ENCODE measurements at places on chromosomes 3 and 15. TPM values are rescaled to one million over a fixed set of nuclear protein-coding genes. Genes with fewer than 3 reads are reported as not detected.

DNA sequence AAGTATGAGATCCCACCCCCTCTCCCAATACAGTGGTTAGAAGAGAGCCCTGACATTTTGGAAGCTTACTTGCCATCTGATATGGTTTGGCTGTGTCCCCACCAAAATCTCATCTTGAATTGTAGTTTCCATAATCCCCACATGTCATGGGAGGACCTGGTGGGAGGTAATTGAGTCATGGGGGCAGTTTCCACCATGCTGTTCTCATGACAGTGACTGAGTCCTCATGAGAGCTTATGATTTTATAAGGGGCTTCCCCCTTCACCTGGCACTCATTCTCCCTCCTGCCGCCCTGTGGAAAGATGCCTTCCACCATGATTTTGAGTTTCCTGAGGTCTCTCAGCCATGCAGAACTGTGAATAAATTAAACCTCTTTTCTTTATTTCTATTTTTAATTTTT lies 28.8 kb upstream of the HES1 start:
- DNase-seq, result no peak
- no peaks in the 10 kb centered on the region for H3K4me1 ChIP-seq
- peaks cover 69% of the 10 kb centered on the region for H3K27me3 ChIP-seq
- no peak overlapping the region for H3K4me3 ChIP-seq

DNA sequence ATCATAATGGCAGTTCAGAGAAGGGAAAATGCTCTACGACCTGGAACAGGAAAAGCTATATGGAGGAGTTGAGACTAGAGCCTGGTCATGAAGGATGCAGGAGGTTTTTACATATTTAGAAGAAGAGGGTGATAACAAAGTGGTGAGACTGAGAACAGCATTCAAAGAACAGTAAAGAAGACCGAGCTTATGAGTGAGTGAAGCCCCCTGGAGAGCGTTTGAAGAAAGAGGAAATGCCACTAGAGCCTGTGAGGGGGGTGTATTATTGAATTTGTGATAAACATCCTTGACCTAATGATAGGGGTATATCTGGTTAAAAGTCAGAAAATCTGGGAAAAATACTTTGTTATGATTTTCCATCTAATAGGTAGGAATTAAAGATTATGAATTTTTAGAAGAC lies 4.2 kb downstream of the PARP9 start:
- H3K27ac ChIP-seq, result no peak overlapping the region
- no peak overlapping the region for H3K4me3 ChIP-seq
- no peak for DNase-seq
- peaks cover 15% of the 10 kb centered on the region for H3K36me3 ChIP-seq

DNA sequence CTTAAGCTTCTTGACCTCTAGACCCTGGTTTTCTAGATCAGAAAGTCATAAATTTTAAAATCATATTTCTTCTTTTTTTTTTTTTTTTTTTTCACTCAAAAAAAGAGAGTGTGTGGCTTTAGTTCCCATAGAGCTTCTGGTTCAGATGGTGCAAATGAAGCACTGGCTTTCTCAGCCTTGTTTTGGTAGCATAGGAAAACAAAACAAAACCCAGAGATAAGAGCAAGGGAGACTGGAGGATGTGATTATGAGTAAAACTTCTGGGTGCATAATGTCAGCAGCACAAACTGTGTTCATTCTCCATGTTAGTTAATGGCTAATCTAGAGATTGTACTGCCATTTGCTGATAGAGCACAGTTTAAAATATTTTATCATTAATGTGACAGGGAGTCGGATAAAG lies 55.4 kb downstream of the RARB start:
- H3K36me3 ChIP-seq, result no peaks in the 10 kb centered on the region
- H3K27ac ChIP-seq, result peak overlapping the region; percentile 2
- H3K4me1 ChIP-seq, result peaks cover 68% of the 10 kb centered on the region
- DNase-seq, result no peak

ERICH6 gene
- total RNA-seq, result not detected

UBE2E2 gene
- 70.4 TPM for total RNA-seq

- H3K4me1 ChIP-seq, result peaks cover 13% of the 10 kb centered on the region
- no peak overlapping the region for H3K27ac ChIP-seq
- H3K27me3 ChIP-seq, result no peaks in the 10 kb centered on the region
- peaks cover 12% of the 10 kb centered on the region for H3K36me3 ChIP-seq
These were observed 56.2 kb downstream of the B3GNT5 start for GRCh38 chr3:183309276-183309675.

DNA sequence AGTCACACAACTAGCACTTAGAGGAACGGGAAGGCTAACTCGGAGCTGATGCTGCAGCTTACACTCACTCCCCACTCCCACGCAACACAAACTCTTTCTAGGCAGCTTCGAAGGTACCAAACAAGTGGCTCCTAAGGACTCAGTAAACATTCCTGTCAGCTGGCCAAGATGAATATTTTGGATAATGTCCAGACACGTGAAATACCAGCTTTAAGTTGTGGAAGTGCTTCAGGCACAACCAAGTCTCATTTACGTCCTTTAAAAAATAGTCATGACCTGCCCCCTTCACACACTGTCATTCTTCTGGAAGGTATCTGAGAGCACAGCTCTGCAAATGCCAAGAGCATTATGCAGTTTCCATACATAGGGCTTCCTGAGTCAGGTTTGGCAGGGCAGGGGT lies 1005.9 kb upstream of the CFAP20DC start:
- no peaks in the 10 kb centered on the region for H3K27me3 ChIP-seq
- H3K4me1 ChIP-seq, result peaks cover 31% of the 10 kb centered on the region
- H3K27ac ChIP-seq, result peak overlapping the region; percentile 63
- DNase-seq, result no peak
- H3K4me3 ChIP-seq, result no peak overlapping the region
- H3K36me3 ChIP-seq, result no peaks in the 10 kb centered on the region

- peak overlapping the region; percentile 37 for H3K27ac ChIP-seq
- H3K27me3 ChIP-seq, result no peaks in the 10 kb centered on the region
- DNase-seq, result no peak
- H3K4me1 ChIP-seq, result peaks cover 93% of the 10 kb centered on the region
- no peak overlapping the region for H3K4me3 ChIP-seq
- peaks cover 20% of the 10 kb centered on the region for H3K36me3 ChIP-seq
These were observed 123.4 kb downstream of the ATP10A start for GRCh38 chr15:25739687-25740121.

- H3K27ac ChIP-seq, result peak overlapping the region; percentile 80
- H3K36me3 ChIP-seq, result no peaks in the 10 kb centered on the region
- H3K4me3 ChIP-seq, result no peak overlapping the region
- H3K4me1 ChIP-seq, result peaks cover 44% of the 10 kb centered on the region
These were observed 168.1 kb downstream of the XXYLT1 start for GRCh38 chr3:195102609-195103467.

DNA sequence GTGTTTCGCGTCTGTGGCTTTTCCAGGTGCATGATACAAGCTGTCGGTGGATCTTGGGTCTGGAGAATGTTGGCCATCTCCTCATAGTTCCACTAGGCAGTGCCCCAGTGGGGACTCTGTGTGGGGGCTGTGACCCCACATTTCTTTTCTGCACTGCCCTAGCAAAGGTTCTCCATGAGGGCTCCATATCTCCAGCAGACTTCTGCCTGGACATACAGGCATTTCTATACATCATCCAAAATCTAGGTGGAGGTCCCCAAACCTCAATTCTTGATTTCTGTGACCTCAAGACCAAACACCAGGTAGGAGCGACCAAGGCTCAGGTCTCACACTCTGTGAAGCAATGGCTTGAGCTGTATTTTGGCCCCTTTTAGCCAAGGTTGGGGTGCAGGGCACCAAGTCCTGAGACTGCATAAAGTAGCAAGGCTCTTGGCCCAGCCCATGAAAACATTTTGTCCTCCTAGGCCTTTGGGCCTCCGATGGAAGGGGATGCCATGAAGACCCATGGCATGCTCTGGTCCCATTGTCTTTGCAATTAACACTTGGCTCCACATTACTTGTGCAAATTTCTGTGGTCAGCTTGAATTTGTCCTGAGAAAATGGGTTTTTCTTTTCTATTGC lies 615.3 kb downstream of the ZBBX start:
- H3K27me3 ChIP-seq, result no peaks in the 10 kb centered on the region
- H3K4me3 ChIP-seq, result no peak overlapping the region
- no peak overlapping the region for H3K27ac ChIP-seq
- no peaks in the 10 kb centered on the region for H3K36me3 ChIP-seq

GRCh38 chr3:9072667-9073009 lies 109.4 kb upstream of the RAD18 start:
- H3K4me1 ChIP-seq, result peaks cover 14% of the 10 kb centered on the region
- no peak for DNase-seq
- H3K27me3 ChIP-seq, result no peaks in the 10 kb centered on the region
- H3K27ac ChIP-seq, result no peak overlapping the region

GRCh38 chr15:42593143-42593542 lies 17.7 kb downstream of the STARD9 start:
- H3K27ac ChIP-seq, result no peak overlapping the region
- H3K4me3 ChIP-seq, result no peak overlapping the region
- peaks cover 13% of the 10 kb centered on the region for H3K36me3 ChIP-seq
- DNase-seq, result no peak
- peaks cover 16% of the 10 kb centered on the region for H3K4me1 ChIP-seq
- H3K27me3 ChIP-seq, result no peaks in the 10 kb centered on the region

DNA sequence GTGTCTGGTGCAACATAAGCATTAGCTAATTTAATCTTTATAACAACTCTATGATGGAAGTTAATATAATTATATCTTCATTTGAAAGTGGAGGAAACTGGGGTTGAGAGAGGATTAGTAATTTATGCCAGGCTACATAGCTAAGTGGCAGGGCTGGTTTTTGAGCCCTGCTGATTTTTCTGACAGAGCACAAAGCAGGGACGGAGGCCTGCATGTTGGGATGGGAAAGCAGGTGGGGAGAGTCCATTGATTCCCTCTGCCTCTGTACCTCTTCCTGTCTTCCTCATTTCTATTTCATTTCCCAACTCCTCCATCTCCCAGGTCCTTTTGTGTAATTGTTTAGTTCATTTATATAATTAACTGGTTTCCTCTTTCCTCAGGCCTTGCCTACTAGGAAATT lies 251.6 kb upstream of the ZPLD1 start:
- no peaks in the 10 kb centered on the region for H3K4me1 ChIP-seq
- H3K27me3 ChIP-seq, result no peaks in the 10 kb centered on the region
- H3K36me3 ChIP-seq, result no peaks in the 10 kb centered on the region
- H3K4me3 ChIP-seq, result no peak overlapping the region
- no peak for DNase-seq

DNA sequence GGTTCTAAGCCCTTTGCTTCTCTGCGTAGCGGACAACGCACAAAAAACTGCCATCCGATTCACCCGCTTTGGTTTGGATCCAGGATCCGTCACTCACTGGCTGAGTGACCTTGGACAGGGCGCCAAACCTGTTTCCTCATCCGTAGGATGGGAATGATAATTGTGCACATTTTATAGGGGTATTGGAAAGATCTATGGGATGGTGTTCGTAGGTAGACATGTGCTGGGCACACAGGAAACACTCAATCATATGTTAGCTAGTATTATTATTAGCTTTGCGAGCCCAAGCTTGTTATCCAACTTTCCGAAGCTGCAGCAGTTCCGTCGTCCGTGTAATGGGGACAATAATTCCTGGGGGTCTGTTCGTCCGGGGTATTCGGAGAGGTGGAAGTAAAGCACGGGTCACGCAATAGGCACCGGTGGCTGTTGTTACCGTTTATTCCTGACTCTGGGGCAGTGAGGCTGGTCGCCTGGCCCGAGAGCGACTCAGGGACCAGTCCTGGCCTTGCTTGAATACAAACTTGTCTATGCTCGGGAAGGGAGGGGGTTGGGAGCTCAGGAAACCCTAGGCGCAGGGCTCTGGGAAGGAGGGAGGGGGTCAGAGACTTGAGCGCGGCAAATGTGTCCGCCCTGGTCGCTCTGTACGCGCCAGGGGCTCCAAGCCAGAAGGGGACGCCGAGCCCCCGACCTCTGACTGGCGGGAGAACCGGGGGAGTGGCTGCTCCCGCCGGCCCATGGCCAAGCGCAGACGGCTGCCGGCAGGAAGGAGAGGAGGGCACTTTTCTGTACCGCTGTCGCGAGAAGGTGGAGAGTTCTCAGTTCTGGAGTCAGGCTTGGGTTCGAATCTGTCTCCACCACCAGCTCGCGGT lies 1.3 kb downstream of the SPSB4 start:
- H3K36me3 ChIP-seq, result no peaks in the 10 kb centered on the region
- peak overlapping the region; percentile 82 for H3K4me3 ChIP-seq
- peak overlapping the region; percentile 19 for H3K27ac ChIP-seq
- H3K27me3 ChIP-seq, result peaks cover 25% of the 10 kb centered on the region
- peaks cover 13% of the 10 kb centered on the region for H3K4me1 ChIP-seq

- H3K27ac ChIP-seq, result no peak overlapping the region
- peaks cover 8% of the 10 kb centered on the region for H3K27me3 ChIP-seq
- H3K36me3 ChIP-seq, result peaks cover 2% of the 10 kb centered on the region
- no peak for DNase-seq
These were observed 157.9 kb upstream of the HES1 start for GRCh38 chr3:193978030-193978429.

IMPG2 gene
- total RNA-seq, result 0.80 TPM

ZNF385D gene
- 1.2 TPM for total RNA-seq

DPPA2 gene
- total RNA-seq, result not detected

- no peak overlapping the region for H3K4me3 ChIP-seq
- peaks cover 11% of the 10 kb centered on the region for H3K4me1 ChIP-seq
- no peaks in the 10 kb centered on the region for H3K27me3 ChIP-seq
- no peak for DNase-seq
- H3K27ac ChIP-seq, result no peak overlapping the region
These were observed 18.6 kb downstream of the CCR9 start for GRCh38 chr3:45904931-45905330.

- peaks cover 5% of the 10 kb centered on the region for H3K4me1 ChIP-seq
- no peaks in the 10 kb centered on the region for H3K36me3 ChIP-seq
- H3K4me3 ChIP-seq, result no peak overlapping the region
- DNase-seq, result no peak
- no peak overlapping the region for H3K27ac ChIP-seq
These were observed 280.2 kb upstream of the C2CD4B start for GRCh38 chr15:62445244-62445643.
